ENCODE measurements at places on chromosomes 5 and 9. TPM values are rescaled to one million over a fixed set of nuclear protein-coding genes. Genes with fewer than 3 reads are reported as not detected.

DNA sequence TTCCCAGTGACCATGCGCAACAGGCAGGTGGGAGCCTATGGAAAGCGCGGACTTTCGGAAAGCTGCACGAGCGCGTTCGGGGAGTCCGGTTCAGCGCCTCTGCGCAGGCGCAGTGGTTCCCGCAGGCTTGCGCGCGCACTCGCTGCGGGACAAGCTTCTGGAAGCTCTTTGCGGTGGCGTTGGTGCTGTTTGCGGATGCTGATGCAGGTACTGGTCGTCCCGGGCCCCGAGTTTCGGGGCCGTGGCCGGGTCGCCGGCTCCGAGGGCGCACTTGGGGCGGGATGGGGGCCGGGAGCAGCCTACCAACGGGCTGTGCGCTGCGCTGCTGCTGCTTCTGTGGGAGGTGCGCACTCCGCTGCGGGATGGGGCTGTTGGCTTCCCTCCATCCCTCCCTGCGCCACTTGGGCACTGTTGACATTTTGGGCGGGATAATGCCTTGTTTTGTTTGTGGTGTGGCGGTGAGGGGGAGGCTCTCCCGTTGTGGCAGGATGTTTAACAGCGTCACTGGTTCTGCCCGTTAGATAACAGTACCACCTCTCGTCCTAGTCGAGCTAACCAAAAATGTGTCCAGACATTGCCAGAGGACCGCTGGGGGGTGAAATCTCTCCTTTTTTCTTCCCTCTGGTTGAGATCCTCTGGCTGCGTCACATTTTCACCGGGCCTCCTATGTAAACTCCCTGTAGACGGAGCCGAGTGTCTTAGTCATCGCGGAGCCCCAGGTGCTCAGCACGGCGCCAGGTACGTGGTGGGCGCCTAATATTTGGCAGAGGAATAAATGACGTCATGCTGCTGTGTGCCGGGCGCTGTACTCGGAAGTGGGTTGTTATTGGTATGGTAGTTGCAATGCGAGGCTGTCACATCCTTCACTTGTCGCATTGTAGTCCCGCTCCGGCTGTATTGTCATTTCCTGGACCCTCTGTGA is at the start of gene ZNF483:
Gene ZNF483 (plus strand): TSS at position 124 of the 922 bp plus-strand sequence. CDS start 2,217 bp downstream, outside the sequence.
- H3K27ac ChIP-seq = peak within 1 kb of the TSS; percentile 82
- peaks cover 9% of the 10 kb centered on the region for H3K4me1 ChIP-seq
- DNase-seq = peak; percentile 95

The AGXT2 gene
- not detected for total RNA-seq

The KIF12 gene
- total RNA-seq = 0.47 TPM

- DNase-seq = no peak
- no peaks in the 10 kb centered on the region for H3K36me3 ChIP-seq
- H3K4me1 ChIP-seq = peaks cover 15% of the 10 kb centered on the region
- peak overlapping the region; percentile 92 for H3K4me3 ChIP-seq
- H3K27me3 ChIP-seq = no peaks in the 10 kb centered on the region
Observed at GRCh38 chr5:91384671-91385430, 1.7 kb upstream of the ARRDC3 start.

DNA sequence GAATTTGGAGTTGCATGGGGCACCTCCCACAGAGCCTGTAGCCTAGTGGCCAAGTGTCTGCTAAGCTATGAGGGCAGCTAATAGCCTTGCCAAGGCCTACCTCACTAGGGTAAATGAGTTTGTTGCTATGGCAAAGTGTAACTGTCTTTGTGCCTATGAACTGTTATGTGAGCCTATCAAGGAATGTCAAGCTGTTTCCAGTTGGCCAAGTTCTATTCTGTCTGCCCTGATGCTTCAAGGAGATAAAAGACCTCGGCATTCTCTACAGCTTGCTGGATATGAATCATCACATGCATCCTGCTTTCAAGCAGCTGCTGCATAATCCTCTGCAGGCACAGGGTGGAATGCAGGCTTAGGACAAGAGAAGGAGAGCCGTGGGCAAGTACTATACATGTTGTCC is 69.8 kb upstream of the CCDC112 start:
- H3K4me1 ChIP-seq = no peaks in the 10 kb centered on the region
- DNase-seq = no peak
- H3K36me3 ChIP-seq = no peaks in the 10 kb centered on the region
- no peaks in the 10 kb centered on the region for H3K27me3 ChIP-seq
- no peak overlapping the region for H3K4me3 ChIP-seq

Measured in osteocyte (in vitro differentiated cells).